ENCODE measurements at places on chromosomes 11 and 22.

DNA sequence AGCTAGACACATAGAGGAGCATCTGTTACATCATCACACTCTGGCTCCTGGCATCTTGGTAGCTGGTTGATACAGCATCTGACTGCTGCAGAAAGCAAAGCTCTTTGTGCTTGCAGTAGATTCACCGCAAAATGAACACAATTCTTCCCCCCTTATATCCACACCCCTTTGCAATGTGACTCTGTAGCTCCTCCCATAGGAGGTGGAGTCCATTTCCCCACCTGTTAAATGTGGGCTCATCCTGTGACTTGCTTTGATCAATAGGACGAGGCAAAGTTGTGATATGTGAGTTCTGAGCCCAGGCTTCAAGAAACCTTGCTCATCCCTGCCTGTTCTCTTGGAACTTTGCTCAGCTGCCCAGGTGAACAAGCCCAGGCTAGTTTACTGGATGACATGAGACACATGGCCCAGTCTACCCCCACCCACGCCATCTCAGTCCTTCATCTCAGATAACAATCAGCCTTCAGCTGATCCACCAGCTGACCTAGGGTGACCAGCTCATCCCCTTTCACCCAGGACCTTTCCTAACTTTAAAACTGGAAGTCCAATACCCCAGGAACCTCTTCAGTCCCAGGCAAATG, 272.2 kb downstream of the TENM4 start:
- DNase-seq: no peak

DNA sequence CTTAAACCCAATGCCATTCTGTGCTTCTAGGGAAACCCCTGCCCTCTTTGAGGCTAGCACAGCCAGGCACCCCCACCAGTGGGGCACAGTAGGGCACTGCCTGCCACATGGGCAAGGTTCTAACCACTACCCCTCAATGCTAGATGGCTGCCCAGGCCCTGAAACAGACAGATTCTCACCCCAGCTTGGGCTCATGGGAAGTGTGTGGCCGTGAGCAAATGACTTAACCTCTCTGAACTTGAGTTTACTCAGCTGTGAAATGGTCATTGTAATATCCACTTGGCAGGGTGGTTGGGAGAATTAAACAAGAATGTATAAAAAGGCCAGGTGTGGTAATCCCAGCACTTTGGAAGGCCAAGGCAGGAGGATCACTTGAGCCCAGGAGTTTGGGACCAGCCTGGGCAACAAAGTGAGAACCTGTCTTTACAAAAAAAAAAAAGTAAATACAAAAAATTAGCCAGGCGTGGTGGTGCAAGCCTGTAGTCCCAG, 22.4 kb downstream of the C22orf23 start:
- DNase-seq: peak; percentile 61

DNA sequence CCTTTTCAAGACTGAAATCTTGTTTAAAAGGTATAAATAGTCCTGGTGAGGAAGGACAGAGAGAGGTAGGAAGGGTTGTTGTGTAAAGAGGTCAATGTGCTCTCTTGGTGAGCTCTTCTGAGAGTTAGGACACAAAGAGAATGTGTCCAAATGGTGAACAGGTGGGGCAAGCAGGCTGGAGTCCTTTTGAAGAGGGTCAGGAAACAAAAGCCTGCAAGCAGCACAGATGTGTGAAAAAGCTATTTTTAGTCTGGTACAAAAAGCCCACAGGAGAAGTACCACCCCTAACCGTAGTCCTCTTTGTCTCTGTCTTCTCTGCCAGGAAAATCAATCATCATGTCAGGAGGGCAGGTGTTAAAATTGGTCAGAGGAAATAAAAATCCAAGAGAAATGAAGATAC, 54.4 kb upstream of the SYN3 start:
- no peak for DNase-seq

- peak; percentile 3 for DNase-seq
Measured at GRCh38 chr11:1483445-1483961, 3.1 kb downstream of the MOB2 start.

GRCh38 chr22:22024440-22024839, 41.9 kb upstream of the TOP3B start:
- DNase-seq: no peak

DNA sequence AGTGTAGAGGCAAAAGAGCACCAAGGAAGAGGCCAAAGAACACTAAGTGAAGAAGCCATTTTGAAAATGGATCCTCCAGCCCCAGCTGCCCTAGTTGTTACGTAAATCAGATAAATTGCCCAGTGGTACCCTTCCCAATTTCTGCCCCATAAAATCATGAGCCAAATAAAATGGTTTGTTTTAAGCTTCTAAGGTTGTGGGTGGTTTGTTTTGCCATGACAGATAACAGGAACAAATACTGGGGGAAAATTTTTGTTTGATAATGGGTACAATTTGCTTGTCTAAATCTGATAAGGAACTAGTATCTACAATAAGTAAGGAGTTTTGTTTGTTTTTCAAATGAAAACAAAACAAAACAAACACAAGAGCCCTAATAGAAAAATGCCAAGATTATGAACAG, 30.6 kb upstream of the HSD17B12 start:
- no peak for DNase-seq

GRCh38 chr11:67593565-67593905, 9.9 kb downstream of the GSTP1 start:
- no peak for DNase-seq

DNA sequence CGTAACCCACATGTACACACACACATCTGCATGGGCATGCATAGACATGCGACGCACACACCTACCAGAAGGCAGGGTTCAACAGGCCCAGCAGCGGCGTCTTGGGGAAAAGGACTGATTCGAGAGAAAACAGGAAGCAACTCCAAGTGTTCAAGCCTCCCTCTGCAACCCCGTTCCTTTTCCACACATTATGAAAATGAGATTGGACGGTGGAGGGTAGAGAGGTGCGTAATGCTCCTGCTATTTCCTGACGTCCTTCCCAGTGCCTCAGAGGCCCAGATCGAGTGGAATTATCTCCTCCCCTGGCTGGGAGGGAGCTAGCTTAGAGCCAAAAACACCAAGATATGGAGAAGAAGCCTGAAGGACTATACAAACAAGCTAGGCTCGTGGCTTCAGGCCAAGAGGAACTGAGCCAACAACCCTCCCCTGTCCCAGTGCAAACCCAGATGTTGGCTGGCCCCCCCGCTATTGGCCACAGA, 289.2 kb downstream of the MN1 start:
- DNase-seq: peak; percentile 63

GRCh38 chr22:40256516-40256915, 78.8 kb downstream of the TNRC6B start:
- no peak for DNase-seq

DNA sequence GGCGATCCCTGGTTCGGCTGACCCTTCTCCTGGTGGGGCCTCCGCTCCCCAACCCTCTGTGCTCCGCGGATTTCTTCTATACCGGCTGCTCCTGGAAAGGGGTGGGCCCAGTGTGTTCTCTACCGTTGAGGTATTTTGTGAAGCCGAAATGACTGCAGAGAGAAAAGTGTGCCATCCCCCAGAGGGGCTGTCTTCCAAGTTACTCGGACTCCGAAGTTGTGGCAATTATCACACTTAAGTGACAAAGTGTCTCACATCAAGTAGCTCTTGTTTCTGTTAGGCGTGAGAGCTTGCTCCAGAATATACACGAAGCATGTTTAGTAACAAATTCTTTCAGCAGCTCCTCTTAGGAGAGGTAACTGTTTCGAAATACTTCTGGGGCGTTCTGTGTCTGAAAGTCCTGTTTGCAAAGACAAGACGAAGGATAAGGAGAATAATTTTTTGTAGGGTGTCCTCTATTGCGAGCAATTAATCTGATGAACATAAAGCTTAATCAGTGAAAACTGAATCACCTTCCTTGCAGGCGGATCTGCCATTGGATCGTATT, 434 bp downstream of the XPNPEP3 start:
- no peak for DNase-seq

- no peak for DNase-seq
Measured at GRCh38 chr11:10436224-10436623, 18.8 kb upstream of the AMPD3 start.

GRCh38 chr22:48464246-48464645, 1363.4 kb downstream of the BRD1 start:
- no peak for DNase-seq

GRCh38 chr11:64834031-64834722, 10.3 kb downstream of the CDC42BPG start:
- DNase-seq: no peak

- DNase-seq: no peak
Measured at GRCh38 chr11:86198139-86198538, 46.4 kb upstream of the EED start.

DNA sequence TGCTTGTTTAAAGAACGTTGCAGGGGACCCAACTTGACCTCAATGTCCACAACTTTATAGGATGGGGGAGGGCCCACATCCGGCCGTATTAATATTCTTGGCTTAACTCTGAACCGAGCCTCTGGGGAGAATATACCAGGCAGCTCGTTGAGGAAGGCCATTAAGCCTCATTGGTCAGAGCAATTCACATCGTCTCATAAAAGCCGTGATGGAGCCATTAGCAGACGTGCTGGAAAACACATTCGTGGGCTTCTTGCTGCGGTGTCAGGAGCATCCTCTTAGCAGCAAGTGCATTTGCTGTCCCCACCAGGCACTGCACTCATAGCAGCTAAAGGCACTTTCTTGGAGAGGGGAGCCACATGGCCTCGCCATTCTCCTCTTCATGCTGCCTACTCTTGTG, 14.9 kb downstream of the DSCAML1 start:
- no peak for DNase-seq

DNA sequence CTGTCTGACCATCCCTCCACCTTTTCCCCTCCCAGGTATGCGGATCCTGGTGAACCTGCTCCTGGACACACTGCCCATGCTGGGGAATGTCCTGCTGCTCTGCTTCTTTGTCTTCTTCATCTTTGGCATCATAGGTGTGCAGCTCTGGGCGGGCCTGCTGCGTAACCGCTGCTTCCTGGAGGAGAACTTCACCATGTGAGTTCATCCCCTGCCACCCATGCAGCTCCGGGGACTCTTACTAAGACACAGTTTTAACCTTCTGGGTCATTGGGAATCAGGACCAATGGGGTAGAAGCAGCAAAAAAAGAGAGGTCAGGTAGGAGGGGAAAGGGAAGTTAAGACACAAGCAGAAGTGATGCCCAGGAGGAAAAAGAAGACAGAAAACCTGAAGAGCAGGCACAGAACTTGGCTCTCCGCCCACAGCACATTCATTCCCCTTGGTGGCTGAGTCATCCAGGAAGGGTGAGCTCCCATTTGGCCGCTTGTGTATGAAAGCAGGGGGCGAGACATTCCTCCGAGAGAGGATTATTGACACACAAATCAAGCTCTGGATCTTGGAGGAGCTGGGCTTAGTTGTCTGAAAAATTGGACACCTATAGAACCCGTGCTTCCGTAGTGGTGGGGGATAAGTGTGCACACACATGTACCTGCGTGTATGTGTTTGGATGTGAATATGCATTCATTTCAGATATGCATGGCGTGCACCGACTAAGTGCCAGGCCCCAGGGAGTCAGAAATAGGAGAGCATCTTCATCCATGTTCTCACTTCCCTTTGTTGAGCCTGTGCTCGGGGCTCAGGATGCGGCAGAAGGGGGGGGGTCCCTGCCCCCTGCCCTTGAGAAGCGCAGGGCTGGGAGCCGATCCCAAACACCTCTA, 64.2 kb downstream of the CACNA1I start:
- peak; percentile 25 for DNase-seq

DNA sequence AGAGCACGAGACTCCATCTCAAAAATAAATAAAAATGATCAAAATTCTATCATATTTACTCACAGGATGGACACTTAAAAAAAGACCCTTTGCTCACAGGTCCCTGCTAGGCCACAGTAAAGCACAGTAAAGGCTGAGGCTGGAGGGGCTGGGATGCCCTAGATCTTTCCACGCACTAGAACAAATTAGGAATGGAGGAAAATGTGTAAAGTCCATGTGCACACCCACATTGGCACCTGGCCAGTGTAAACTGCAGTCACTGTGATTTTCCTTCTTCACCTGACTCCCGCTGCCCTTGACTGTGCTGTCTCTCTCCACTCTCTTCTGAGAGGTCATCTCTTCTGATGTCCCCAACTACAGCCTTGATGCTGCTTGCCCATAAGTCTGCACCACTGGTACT, 195.5 kb downstream of the EFCAB6 start:
- DNase-seq: no peak

GRCh38 chr11:133127741-133128140, 404.6 kb downstream of the OPCML start:
- no peak for DNase-seq

- DNase-seq: no peak
Measured at GRCh38 chr22:48450188-48450825, 1377.4 kb downstream of the BRD1 start.

GRCh38 chr22:30453731-30454510, 17.9 kb downstream of the SEC14L3 start:
- DNase-seq: peak; percentile 43

DNA sequence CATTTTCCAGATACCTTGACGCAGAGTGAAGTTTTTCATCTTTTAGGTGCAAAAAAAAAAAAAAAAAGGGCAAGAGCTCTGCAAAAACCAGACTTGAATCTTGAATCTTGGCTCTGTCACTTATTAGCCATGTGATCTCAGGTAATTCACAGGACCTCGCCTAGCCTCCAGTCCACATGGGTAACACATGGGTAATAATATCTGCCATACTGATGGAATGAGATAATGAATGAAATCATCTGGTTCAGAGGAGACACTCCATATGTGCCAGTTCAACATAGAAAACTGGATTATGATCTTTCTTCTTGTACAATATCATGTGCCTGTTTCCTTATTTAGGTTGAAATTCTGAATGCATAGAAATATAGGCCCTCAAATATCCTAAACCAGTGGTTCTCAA, 8.6 kb upstream of the AMOTL1 start:
- DNase-seq: no peak

- no peak for DNase-seq
Measured at GRCh38 chr11:498297-499181, 8.5 kb downstream of the RNH1 start.

GRCh38 chr11:27217948-27218420, 145.0 kb downstream of the CCDC34 start:
- DNase-seq: peak; percentile 58

DNA sequence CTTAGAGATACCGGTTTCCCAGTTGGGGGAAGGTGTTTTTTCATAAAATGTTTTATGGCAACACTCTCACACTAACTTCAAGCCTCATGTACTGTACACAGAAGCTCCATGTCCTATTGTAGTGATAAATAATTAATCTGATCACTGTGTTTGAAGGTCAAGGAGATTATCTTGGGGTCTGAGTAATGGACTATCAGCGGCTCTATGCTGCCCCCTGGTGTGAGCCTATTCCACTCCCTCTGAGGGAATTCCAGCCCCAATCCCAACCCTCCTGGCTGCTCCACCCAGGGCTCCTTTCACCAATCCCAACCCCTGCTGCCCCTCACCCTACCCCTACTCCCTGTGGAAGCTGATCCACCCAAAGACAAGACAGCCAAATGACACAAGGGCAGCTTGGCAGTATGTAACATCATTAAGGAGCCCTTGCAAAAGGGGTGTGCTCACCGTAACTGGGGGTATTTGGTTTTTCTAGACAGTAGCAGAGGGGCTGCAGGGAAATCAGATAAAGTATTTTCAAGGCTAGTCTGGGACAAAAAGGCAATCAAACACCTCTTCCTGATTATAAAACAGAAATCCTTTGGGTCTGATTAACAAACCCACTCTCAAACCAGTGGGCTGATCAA, 22.3 kb downstream of the HPS4 start:
- DNase-seq: peak; percentile 76

- no peak for DNase-seq
Measured at GRCh38 chr11:94181943-94182342, 53.3 kb downstream of the PANX1 start.

Data from body of pancreas (tissue), 4 donors.